ENCODE measurements at places on chromosomes 3 and 15. TPM values are rescaled to one million over a fixed set of nuclear protein-coding genes. Genes with fewer than 3 reads are reported as not detected.

CCR3 gene
- not detected for total RNA-seq

GRCh38 chr3:89101921-89102320 lies 5.5 kb upstream of the EPHA3 start:
- DNase-seq = no peak

GRCh38 chr3:51705276-51706020 lies 1.4 kb upstream of the GRM2 start:
- DNase-seq = no peak

- no peak for DNase-seq
Observed at GRCh38 chr3:122627301-122627700, 49.9 kb downstream of the PARP15 start.

- no peak for DNase-seq
Observed at GRCh38 chr3:110495201-110495927, 576.3 kb upstream of the NECTIN3 start.

- no peak for DNase-seq
Observed at GRCh38 chr3:196643201-196643749, 3.8 kb downstream of the NRROS start.
